Pons (tissue), 1 donor: ENCODE measurements at places on chromosomes 6 and 20.

GRCh38 chr6:166588691-166589336, 2.3 kb upstream of the RAMACL start:
- DNase-seq = no peak

DNA sequence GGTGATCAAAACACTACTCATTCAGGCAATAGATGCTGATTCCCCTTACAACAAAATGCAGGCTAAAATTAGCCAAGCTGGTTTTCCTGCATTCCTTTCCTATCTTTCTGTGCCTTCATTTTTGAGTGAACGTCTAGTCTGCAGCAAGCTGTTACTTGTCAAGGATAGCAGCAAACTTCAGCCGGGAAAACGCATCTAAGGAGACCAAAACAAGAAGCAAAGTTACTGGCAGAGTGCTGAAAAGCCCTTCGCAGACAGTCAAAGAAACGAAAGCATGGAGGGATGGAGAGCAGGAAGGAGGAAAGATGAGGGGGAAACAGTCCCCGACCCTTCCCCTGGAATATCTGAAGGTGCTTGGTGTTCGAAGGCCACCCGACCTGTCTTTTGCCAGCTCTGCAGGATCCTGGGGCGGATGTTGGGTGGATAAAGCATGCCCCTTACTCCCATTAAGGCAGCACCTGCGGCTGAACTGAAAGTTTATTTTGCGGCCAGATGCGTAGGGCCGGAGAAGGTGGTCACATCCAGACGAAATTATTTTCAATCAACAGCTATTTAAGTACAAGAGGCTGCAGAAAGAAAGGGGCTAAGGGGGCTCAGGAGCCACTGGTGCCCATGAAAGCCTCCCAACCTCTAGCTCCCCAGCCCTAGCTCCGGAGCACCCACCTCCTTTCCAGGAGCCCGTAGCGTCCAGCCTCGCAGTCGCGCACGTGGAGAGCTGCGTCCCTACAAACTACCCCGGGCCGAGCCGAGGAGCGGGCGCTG, 538 bp downstream of the FERMT1 start:
- no peak for DNase-seq

DNA sequence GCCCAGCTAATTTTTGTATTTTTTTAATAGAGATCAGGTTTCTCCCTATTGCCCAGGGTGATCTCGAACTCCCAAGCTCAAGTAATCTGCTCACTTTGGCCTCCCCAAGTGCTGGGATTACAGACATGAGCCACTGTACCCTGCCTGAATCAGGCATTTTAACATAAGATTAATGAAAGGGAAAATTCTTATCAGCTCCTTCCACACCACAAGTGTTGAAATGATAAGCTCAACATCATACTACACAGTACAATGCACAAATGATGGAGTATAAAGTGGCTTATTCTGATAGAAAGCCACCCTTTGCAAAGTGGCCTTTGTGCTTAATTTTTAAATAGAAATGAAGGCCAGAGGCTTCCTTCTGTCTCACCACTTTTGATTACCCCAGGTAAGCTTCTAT, 71.3 kb upstream of the MCHR2 start:
- DNase-seq = no peak

GRCh38 chr6:67916399-67916798, 718.7 kb upstream of the ADGRB3 start:
- no peak for DNase-seq

GRCh38 chr6:113344969-113345368, 512.2 kb upstream of the MARCKS start:
- DNase-seq = no peak
